ENCODE measurements at places on chromosomes 16 and 17.
A peak's percentile ranks its signal among the peaks of the same experiment; 100 is the strongest.

GRCh38 chr17:76036497-76037261 lies 9.6 kb upstream of the EVPL start:
- no peak for DNase-seq

GRCh38 chr17:8884336-8884990 lies 17.0 kb upstream of the PIK3R6 start:
- DNase-seq = no peak

GRCh38 chr17:77332981-77333685 lies 192.4 kb downstream of the SEC14L1 start:
- no peak for DNase-seq

DNA sequence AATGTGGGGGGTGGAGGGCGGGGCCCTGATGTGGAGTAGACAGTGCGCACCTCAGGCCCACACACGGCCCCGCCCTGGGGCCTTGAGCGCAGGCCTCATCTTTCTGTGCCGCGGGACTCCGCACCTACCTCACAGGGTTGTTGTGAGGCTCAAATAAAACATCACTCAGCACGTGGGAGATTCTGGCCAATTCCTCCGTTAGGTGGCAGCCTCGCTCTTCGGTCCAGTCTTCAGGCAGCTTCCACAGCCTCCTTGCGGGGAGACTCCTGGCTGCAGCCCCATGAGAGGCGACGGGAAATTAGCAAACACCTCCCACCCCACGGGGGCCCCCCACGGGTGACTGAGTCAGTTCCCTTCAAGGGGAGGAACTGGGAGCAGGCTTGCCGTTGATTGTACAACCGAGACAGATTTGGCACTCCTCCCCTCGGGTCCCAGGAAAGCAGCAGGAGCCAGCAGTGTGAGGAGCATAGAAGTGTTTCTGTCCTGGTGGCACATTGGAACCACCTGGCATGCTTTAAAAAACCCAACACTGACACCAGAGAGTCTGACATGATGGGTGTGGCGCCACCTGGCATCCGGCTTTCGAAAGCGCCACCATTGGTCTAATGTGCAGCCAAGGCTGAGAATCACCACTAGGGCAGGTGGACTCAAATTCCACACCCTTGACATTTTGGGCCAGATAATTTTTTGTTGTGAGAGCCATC lies 7.6 kb downstream of the MRM1 start:
- no peak for DNase-seq

DNA sequence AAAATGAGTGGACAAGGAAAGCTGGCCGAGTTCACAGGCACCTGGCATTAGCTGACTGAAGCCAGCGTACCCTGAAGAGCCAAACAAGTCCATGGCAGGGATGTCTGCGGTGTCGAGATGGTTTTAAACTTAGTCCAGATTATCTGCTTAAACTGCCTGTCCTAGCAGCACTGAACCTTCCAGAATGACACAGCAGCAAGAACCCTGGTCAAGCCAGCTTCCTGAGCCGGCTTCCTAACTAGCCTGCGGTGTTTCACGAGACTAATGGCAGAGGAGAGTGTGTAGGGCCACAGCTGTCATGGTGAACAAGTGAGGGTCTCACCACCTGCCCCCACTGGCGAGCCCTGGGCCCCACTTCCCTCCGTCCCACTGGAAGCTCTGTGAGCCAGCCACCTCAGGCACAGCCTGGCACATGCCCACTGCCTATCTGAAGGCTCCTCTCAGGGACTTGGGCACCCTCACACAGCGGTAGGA lies 28.8 kb upstream of the MTSS2 start:
- no peak for DNase-seq

DNA sequence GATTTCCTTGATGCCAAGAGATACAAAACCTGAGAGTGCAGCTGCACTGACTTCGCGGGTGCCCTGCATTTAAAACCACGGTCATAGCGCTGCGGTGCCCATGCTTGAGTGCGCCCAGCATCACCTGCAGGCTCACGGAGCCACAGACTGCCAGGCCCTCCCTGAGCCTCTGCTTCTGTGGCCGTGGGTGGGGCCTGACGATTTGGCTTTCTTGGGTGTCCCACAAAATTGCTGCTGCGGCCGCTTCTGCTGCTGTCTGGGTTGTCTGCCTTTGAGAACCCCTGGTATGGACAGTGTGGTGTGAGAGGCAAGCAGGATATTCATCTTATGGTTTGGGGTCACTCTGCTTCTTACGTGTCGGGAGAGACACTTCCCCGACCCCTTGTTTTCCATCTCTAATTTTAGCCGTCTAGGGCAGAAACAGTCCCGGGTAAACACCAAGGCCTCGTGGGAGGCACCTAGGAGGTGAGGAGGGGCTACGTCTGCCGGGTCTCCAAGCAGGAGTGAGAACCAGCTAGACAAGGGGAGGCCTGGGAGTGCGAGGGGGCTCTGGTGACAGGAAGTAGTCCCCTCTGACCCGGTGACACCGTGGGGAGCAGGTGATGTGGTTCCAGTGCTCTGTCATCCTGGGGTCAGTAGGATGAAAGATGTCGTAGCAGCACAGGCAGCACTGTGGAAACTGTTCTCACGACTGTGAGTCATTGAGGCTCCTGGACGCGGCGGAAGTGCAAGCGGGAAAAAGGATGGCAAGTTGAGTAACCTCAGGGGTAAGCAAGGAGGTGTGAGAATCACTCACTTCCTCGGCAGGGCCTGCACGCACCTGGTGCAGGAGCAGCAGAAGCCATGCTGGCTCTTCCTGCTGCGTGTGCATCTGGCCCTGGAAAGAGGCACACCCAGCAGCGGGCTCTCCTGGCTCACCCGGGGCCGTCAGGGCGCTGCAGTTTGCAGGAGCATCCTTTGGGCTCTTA lies 176.3 kb downstream of the RPTOR start:
- no peak for DNase-seq

DNA sequence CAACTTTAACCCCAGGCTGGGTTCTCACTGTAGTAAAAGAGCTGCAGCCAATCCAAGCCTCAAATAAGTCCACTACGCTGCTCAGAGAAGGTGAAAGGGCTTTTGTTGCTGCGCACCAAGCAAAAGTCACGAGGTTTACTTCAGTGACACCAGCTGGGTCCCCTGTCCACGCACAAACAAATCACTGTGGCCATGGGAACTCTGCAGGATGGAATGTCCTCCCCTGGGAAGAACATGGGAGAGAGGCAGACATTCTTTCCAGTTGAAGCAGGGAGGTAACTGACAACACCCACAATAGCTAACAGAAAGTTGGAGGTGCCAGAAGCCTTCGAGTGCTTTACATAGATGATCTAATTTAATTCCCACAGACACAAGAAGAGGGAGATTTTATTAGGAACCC lies 181.9 kb downstream of the PMP22 start:
- no peak for DNase-seq

DNA sequence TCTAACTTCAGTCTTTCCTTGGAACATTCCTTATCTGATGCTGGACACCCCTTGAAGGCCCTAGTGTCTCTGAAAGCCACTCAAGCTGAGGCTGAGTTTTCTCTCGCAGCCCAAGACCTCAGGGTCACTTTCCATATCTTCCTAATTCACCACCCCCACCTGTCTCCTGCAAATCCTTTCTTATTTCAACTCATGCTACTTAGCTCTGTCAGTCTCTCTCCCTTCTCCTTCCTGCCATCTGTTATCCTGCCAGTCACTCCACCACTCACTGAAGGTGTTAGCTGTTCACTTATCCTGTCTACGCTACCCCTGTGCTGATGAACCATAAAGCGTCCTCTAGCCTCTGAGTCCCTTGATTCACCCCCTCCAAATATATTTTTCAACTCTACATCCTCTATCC lies 143.9 kb upstream of the SHISA6 start:
- DNase-seq = no peak

DNA sequence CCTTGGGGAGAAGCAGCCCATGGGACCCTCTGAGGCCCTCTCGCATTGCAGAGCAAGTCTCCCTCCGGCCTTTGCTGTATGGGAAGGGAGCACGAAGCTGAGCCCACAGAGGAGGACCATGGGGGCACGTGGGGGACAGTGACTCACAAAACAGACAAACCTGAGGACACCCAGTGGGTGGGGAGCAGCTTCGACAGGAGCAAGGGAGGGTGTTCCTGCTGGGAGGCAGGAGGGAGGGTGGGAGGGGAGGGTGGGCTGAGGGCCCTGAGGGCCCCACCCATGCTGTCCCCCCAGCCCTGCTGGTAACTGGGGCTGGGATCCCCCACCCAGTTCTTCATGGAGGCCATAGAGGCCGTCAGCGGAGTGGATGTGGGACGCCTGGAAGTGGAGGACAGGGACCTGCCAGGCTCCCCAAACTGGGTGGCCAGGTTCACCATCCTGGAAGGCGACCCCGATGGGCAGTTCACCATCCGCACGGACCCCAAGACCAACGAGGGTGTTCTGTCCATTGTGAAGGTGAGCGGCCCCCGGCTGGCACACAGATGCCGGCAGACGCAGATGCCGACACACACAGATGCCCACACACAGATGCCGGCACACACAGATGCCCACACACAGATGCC lies 12.5 kb downstream of the SLC22A31 start:
- DNase-seq = no peak

GRCh38 chr16:51353055-51353454 lies 202.0 kb upstream of the SALL1 start:
- DNase-seq = no peak

- DNase-seq = no peak
Observed at GRCh38 chr17:72984145-72984925, 108.2 kb downstream of the SLC39A11 start.

- peak; percentile 90 for DNase-seq
Observed at GRCh38 chr17:7716901-7717755, at the start of gene DNAH2. TSS of gene DNAH2 (plus strand) at chr17:7717744. CDS start at chr17:7719735, 1,991 bp downstream.

GRCh38 chr16:77881355-77882030 lies 93.1 kb downstream of the VAT1L start:
- DNase-seq = no peak

GRCh38 chr16:14427371-14427948 lies 202.6 kb downstream of the PARN start:
- DNase-seq = no peak

DNA sequence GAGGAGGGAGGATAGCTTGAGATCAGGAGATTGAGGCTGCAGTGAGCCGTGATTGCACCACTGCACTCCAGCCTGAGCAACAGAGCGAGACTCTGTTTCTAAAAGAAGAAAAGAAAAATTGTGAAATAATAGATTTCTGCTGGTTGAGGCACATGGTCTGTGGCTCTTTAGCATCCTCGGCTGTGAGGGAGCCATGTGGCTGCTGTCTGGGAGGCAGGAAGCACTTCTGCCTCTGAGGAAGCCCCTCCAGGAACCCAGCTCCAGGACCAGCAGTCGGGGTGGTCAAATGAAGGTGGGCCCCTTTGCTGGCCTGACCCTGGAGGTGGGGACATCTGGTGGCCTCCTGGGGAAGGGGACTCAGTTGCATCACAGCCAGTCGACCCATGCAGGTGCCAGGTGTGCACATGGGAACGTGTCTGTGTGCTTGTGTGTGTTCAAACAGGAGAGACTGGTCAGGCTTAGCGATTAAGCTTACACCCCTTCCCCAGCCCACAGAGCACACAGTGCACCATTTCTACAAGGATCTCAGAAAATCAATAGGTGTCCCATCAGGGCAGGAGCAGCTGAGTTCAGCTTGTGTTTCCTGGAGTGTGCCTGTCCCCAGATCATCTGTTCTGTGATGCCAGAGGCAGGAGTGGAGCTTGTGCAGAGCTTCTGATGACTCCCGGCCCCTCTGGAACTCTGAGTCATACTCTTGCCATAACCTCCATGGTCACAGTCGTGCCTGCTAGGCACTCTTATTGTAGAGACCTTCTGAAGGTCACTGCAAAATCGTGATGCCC lies 24.3 kb upstream of the MGAT5B start:
- no peak for DNase-seq

GRCh38 chr16:27317320-27317719 lies 3.5 kb downstream of the IL4R start:
- DNase-seq = no peak

DNA sequence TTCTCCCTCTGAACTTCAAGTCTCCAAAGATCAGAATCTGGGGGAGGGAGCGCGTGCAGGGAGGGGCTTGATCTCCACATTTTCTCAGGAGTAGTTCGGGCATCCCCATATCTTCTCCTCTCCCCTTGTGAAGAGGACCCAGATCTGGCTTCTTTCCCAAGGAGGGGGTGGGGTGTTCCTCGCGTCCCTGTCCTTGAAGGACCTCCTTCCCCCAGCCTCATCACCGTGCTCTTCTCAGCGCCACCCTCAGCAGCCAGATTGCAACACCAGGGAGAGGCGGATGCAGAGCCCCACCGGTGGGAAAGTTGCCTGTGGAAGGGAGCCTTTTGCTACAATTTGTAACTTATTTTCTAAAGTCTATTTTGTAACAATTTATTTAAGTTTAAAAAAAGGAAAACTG lies 5.7 kb downstream of the PRSS53 start:
- DNase-seq = no peak

DNA sequence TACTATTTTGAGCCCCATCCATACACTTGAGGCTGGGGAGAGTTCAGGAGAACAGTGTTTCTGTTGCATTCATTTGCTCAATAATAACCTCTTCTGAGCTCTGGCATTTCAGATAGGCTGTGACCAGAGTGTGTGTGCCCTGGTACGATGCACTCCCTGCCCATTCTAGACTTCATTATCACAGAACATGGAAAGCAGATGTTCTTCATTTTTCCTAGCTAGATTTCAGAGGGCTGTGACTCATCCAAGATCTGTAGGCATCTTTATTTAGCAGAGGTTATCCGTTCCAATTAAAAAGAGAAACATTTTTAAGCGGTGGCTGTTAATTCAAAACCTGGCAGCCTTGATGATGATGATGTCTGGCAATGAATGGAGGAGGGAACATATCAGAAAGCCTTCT lies 228.8 kb upstream of the EEF2KMT start:
- DNase-seq = no peak

- no peak for DNase-seq
Observed at GRCh38 chr17:29624586-29624985, 1.9 kb upstream of the CORO6 start.

DNA sequence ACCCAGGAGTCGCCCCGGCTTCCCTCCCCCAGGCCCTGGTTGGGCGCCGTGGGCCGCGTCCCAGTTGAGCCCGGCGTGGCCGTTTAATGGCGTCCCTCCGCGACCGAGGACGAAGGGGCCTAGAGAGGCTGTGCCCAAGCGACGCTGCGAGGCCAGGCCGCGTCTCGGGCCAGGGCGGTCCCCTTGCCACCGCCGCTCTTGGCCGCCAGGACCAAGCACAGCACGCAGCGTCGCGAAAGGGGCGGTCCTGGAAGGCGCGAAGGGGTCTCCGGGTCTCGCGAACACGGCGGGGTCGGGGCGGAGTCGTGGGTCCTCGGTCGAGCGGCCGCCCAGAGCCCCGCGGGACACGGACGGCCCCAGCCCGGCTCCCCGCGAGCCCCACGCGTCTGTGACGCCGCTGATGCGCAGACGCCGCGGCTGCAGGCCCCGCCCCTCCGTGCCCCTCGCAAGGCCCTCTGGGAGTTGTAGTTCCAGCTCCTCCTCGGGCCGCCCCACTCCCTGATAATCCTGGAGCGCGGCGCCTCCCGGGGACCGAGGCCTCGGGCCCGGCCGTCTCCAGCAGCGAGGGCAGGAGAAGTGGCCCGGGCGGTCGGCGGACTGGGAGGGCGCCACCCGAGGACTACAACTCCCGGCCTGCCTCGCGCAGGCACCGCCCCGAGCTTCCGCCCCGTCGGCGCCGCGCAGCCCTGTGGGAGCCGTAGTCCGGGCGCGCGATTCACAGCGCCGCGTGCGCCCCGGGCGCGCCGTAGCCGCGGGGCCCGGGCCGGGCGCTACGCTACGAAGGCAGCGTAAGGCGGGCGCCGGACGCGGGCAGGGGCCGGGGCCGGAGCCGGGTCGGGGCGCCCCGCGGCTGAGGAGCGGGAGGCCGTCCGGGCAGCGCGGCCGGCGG lies at the start of gene CAPN15:
Gene CAPN15 (plus strand): TSS at position 698 of the 889 bp plus-strand sequence. CDS start 19,127 bp downstream, outside the sequence.
- peak; percentile 82 for DNase-seq
